ENCODE measurements at places on chromosomes 11 and 22. TPM values are rescaled to one million over a fixed set of nuclear protein-coding genes. Genes with fewer than 3 reads are reported as not detected.

ACR gene
- total RNA-seq, result 0.09 TPM

CCS gene
- 32.1 TPM for total RNA-seq

EIF3F gene
- total RNA-seq, result 428 TPM

PGA5 gene
- 0.27 TPM for total RNA-seq

RHOD gene
- total RNA-seq, result 14.2 TPM

MS4A4E gene
- 0.18 TPM for total RNA-seq

OR6T1 gene
- not detected for total RNA-seq

KCNJ1 gene
- total RNA-seq, result 0.18 TPM

KRTAP5-8 gene
- not detected for total RNA-seq

TENM4 gene
- 11.8 TPM for total RNA-seq

INSC gene
- total RNA-seq, result 2.1 TPM

HBE1 gene
- total RNA-seq, result 10.3 TPM

OR51A7 gene
- not detected for total RNA-seq

ZNF408 gene
- 5.8 TPM for total RNA-seq

POU2F3 gene
- 0.13 TPM for total RNA-seq

TBC1D22A gene
- 8.0 TPM for total RNA-seq

CCDC89 gene
- 2.3 TPM for total RNA-seq
